ENCODE measurements at places on chromosomes 12 and 14.

DNA sequence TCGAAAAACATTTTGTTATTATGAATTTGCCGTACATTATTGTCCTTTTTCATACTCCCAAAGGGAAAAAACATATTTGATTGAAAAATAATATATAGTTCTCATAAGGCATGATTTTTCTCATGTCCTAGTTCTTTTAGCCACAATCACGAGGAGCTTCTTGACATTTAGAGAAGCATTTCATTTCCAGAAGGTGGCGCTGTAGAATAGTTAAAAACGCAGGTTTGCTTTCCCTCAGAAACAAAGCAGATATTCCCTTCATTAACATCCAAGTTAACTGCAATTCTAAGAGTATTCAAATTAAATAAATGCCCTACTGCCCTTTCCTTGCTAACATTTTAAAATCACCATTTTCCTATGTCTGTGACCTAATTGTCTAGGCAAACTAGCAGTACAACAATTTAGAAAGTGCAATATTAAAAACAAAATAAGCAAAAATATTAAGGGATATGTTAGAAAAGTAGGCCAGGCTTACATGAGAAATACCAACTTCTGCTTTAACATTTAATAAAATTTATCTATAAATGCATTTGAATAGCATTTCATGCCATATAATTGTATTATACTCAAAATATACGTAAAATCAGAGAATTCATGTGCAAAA lies 10.9 kb upstream of the PIK3C2G start:
- no peaks in the 10 kb centered on the region for H3K36me3 ChIP-seq
- no peak overlapping the region for H3K27ac ChIP-seq
- no peak overlapping the region for H3K4me3 ChIP-seq
- no peak for DNase-seq
- no peaks in the 10 kb centered on the region for H3K27me3 ChIP-seq
- H3K4me1 ChIP-seq = no peaks in the 10 kb centered on the region

GRCh38 chr12:85424581-85425348 lies 144.7 kb downstream of the ALX1 start:
- no peak overlapping the region for H3K27ac ChIP-seq
- H3K27me3 ChIP-seq = no peaks in the 10 kb centered on the region
- no peak overlapping the region for H3K4me3 ChIP-seq
- no peaks in the 10 kb centered on the region for H3K36me3 ChIP-seq
- no peak for DNase-seq
- no peaks in the 10 kb centered on the region for H3K4me1 ChIP-seq

DNA sequence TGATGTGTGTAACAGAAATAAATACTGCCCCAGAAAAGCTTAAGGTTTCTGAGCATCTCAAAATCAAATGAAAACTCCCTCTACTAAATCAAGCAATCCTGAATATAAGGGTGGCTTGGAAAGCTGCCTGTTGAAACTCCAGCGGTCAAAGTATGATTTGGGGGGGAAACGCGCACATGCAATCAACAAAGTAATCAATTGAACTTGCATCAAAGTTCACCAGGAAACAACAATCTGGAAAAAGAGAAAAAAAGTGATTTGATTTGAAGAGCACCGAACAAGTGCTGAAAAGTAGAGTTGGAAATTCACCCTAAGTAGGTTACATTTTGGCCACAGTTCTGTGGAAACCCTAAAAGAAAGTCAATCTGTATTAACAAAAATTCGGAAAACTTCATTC lies 700 bp downstream of the CNIH1 start:
- no peak for DNase-seq
- H3K4me3 ChIP-seq = peak overlapping the region; percentile 89
- peaks cover 6% of the 10 kb centered on the region for H3K36me3 ChIP-seq

DNA sequence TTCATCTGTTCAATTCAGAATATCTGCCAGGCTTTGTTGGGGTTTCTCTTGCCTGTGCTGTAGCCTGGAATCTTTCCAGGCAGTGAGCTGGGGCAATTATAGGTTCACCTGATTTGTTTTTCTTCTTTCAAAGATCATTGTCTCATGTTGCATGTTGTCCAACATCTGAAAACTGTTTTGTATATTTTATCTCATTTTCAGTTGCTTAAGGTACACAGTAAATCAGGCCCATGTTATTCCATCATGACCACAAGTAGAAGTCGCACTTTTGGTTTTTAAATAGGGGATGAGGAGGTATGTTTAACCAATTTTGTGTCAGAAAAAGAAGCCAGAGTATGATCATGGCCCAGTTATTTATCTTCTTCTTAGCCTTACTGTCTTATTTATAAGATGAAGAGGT lies 24.9 kb upstream of the FUT8 start:
- no peak overlapping the region for H3K27ac ChIP-seq
- no peaks in the 10 kb centered on the region for H3K27me3 ChIP-seq
- H3K36me3 ChIP-seq = no peaks in the 10 kb centered on the region
- no peaks in the 10 kb centered on the region for H3K4me1 ChIP-seq

GRCh38 chr12:45660330-45660729 lies 69.2 kb upstream of the ARID2 start:
- H3K4me3 ChIP-seq = peak overlapping the region; percentile 3
- no peak overlapping the region for H3K27ac ChIP-seq
- DNase-seq = no peak
- H3K36me3 ChIP-seq = peaks cover 37% of the 10 kb centered on the region
- H3K27me3 ChIP-seq = no peaks in the 10 kb centered on the region

DNA sequence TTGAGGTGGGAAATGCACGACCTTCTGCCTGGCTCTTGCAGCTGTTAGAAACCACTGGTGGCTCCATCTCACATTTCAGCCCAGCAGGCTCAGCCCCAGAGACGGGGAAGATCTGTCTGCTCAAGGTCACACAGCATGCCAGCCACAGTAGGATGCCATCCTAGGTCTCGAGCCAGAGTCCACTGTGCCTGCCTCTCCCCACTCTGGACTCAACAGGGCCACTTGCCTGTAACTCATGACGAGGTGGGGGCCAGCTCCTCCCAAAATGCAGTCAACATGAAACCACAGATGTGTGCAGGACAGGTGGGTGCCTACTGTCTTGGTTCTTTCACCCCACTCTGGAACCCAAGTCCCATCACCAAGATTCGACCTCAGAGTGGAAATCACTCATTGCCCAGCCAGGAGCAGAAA lies 23.2 kb downstream of the BCL11B start:
- H3K27me3 ChIP-seq = no peaks in the 10 kb centered on the region
- peak overlapping the region; percentile 80 for H3K27ac ChIP-seq
- H3K4me3 ChIP-seq = peak overlapping the region; percentile 38
- peaks cover 64% of the 10 kb centered on the region for H3K4me1 ChIP-seq
- H3K36me3 ChIP-seq = no peaks in the 10 kb centered on the region

- H3K36me3 ChIP-seq = peaks cover 27% of the 10 kb centered on the region
- H3K4me3 ChIP-seq = peak overlapping the region; percentile 8
- H3K4me1 ChIP-seq = peaks cover 21% of the 10 kb centered on the region
- DNase-seq = peak; percentile 60
- no peaks in the 10 kb centered on the region for H3K27me3 ChIP-seq
- peak overlapping the region; percentile 63 for H3K27ac ChIP-seq
These were observed 316.4 kb downstream of the MED13L start for GRCh38 chr12:115960868-115961802.

GRCh38 chr12:65603438-65604351 lies 220.6 kb upstream of the HMGA2 start:
- H3K4me3 ChIP-seq = no peak overlapping the region
- DNase-seq = no peak
- no peaks in the 10 kb centered on the region for H3K36me3 ChIP-seq
- peaks cover 26% of the 10 kb centered on the region for H3K27me3 ChIP-seq

DNA sequence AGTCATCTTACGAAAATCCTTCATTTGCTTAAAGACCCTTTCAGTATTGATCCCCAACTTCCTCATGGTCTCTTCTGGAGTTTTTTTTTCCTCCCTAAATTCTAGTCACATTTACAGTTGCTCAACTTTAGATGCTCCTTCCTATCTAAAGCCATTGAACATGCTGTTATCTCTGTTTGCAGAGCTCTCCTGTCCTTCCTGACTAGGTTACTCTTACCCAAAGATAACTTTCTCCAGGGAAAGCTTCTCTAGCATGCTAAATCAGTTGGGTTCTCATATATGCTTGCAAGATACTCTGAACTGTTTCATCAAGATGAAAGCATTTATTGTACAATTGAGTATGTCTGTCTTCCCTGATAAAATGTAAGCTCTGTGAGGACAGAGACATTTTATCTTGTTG lies 1.8 kb upstream of the RAB21 start:
- peaks cover 14% of the 10 kb centered on the region for H3K27me3 ChIP-seq
- H3K4me1 ChIP-seq = peaks cover 23% of the 10 kb centered on the region
- DNase-seq = no peak
- no peak overlapping the region for H3K4me3 ChIP-seq

GRCh38 chr12:54891717-54892478 lies 37.6 kb downstream of the MUCL1 start:
- H3K4me3 ChIP-seq = no peak overlapping the region
- H3K4me1 ChIP-seq = no peaks in the 10 kb centered on the region
- H3K27me3 ChIP-seq = peaks cover under 1% of the 10 kb centered on the region
- no peak for DNase-seq
- H3K36me3 ChIP-seq = peaks cover 7% of the 10 kb centered on the region

GRCh38 chr12:32761716-32762115 lies 6.0 kb upstream of the YARS2 start:
- DNase-seq = no peak
- no peak overlapping the region for H3K4me3 ChIP-seq
- no peak overlapping the region for H3K27ac ChIP-seq
- peaks cover 11% of the 10 kb centered on the region for H3K27me3 ChIP-seq
- H3K4me1 ChIP-seq = no peaks in the 10 kb centered on the region

- H3K36me3 ChIP-seq = peaks cover 5% of the 10 kb centered on the region
- H3K4me3 ChIP-seq = no peak overlapping the region
- H3K4me1 ChIP-seq = no peaks in the 10 kb centered on the region
- DNase-seq = no peak
- H3K27me3 ChIP-seq = no peaks in the 10 kb centered on the region
These were observed 479.7 kb upstream of the MGAT4C start for GRCh38 chr12:86735851-86736250.

DNA sequence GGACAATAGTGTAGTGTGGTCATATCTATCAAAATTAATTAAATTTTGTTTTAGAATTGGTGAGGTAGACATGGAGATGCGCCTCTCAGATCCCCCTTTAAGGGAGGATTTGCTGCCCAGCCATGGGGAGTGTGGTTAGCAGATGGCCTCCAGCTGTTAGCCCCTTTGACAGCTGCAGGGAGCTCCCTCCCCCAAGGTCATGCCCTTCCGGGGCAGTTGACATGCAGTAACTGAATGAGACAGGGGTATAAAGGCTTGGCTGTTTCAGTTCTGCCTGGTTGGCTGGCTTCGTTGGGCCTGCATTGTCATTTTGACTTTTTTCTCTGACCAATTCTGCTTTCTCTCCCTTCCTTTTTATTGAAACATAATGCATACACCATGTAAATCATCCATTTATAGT lies 291.5 kb upstream of the SRRM4 start:
- H3K27ac ChIP-seq = no peak overlapping the region
- no peaks in the 10 kb centered on the region for H3K4me1 ChIP-seq
- no peaks in the 10 kb centered on the region for H3K27me3 ChIP-seq
- H3K36me3 ChIP-seq = no peaks in the 10 kb centered on the region
- no peak overlapping the region for H3K4me3 ChIP-seq

GRCh38 chr14:103072595-103073366 lies 11.2 kb upstream of the LBHD2 start:
- no peak overlapping the region for H3K27ac ChIP-seq
- no peaks in the 10 kb centered on the region for H3K36me3 ChIP-seq
- no peak for DNase-seq
- H3K27me3 ChIP-seq = no peaks in the 10 kb centered on the region

- no peaks in the 10 kb centered on the region for H3K4me1 ChIP-seq
- H3K4me3 ChIP-seq = no peak overlapping the region
- H3K27me3 ChIP-seq = no peaks in the 10 kb centered on the region
- DNase-seq = no peak
- H3K27ac ChIP-seq = no peak overlapping the region
These were observed 137.2 kb downstream of the PDZRN4 start for GRCh38 chr12:41325336-41325735.

GRCh38 chr12:632102-632696 lies 31.0 kb downstream of the NINJ2 start:
- no peak for DNase-seq
- H3K4me1 ChIP-seq = peaks cover 31% of the 10 kb centered on the region
- no peaks in the 10 kb centered on the region for H3K27me3 ChIP-seq
- H3K27ac ChIP-seq = peak overlapping the region; percentile 91
- H3K4me3 ChIP-seq = peak overlapping the region; percentile 96

DNA sequence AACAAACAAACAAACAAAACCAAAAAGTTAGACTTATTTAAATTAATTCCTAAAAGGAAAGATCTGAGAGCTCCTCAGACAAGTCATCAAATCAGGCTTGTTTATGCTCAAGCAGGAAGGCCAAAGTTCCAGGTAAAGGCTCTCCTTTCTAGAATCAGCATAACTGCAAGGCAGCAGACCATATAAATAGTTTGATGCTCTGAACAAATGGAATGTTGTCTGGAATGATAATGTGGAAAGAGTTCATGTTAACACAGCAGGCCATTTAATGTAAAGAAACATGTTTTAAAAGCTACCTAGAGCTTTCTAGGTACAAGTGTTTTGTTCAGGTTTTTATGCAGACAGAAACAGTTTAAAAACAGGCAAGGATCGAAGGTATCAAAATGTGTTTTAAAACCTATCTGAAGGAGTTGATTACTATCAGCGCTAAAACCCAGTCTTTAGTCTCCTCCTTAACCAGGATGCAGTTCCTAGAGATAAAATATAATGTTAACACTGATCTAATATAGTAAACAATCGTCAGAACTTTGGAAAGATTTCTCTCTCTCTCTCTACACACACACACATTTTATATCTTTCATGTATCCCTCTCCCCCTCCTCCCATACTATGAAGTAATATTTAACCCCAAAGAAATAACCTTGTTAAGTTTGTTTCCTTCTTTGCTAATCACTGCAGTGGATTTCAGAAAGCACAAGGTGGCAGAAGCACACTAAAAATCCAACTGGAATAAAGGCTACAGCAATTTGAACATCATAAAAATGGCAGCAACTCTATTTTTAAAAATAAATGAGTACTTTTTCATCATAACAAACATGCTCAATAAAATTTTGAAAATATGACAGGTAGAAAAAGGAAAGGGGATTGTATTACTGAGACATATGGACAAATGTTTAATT lies 135.5 kb downstream of the PAWR start:
- no peaks in the 10 kb centered on the region for H3K4me1 ChIP-seq
- H3K4me3 ChIP-seq = no peak overlapping the region
- H3K27ac ChIP-seq = no peak overlapping the region
- no peak for DNase-seq
- H3K27me3 ChIP-seq = no peaks in the 10 kb centered on the region

GRCh38 chr12:28958553-28959195 lies 190.4 kb upstream of the FAR2 start:
- peaks cover 3% of the 10 kb centered on the region for H3K27me3 ChIP-seq
- no peak overlapping the region for H3K4me3 ChIP-seq
- DNase-seq = no peak
- H3K36me3 ChIP-seq = no peaks in the 10 kb centered on the region
- no peaks in the 10 kb centered on the region for H3K4me1 ChIP-seq

DNA sequence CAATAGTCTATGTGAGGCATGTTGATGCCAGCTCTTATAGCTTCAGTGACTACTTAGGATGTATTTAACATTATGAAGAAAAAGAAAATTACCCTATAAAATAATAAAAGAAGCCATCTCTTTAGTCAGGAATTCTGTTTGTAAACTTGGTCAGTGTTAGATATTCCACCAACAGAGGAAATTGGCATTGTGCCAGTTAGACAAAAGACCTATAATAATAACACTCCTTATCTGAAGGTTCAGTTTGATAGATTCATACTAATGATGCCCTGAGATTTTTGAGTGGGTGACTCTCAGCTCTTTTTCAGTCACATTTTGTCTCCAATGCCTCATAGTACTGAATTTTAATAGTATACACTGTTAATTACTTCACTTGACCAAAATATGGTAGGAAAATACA lies 6.6 kb downstream of the SYT10 start:
- no peak overlapping the region for H3K27ac ChIP-seq
- H3K4me3 ChIP-seq = no peak overlapping the region
- no peaks in the 10 kb centered on the region for H3K36me3 ChIP-seq
- no peak for DNase-seq
- H3K4me1 ChIP-seq = no peaks in the 10 kb centered on the region
